ENCODE measurements at places on chromosomes 3 and 15.

DNA sequence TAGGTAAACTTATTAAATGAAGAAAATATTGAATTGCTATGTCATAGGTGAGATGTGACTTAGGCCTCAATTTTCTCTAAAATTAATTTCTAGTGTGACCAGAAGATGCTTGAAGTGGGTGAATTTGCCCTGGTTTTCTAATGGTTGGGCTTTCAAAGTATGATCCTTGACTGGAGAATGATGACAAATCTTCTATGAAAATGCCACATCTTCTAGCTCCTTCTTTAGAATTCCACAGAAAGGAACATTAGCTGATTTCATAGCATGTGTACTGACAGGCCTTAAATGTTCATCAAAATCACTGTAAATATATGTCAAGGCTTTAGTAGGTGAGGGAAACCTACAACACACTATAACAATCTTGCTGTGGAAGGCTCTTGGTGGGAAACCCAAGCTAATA, 8.9 kb downstream of the ABI3BP start:
- DNase-seq, result no peak

- DNase-seq, result no peak
Observed at GRCh38 chr15:35007397-35007796, 19.3 kb upstream of the ZNF770 start.

DNA sequence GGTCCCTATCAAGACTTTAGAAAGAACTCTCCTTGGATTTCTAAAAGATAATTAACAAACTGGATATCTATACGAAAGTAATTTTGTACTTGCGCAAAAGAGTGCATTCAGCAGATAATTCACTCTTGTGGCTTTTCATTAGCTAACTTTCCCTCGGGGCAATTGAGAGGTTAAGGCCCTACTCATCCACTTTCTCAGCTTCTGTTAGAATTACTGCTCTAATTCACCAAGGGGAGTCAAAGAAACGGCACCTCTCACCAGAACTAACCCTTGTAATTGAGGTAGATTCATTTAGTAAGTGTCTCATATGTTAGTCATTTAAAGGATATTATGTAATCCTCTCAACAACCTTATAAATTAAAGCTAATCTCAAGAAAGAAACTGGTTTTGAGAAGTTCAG, 22.5 kb upstream of the MB21D2 start:
- DNase-seq, result no peak

DNA sequence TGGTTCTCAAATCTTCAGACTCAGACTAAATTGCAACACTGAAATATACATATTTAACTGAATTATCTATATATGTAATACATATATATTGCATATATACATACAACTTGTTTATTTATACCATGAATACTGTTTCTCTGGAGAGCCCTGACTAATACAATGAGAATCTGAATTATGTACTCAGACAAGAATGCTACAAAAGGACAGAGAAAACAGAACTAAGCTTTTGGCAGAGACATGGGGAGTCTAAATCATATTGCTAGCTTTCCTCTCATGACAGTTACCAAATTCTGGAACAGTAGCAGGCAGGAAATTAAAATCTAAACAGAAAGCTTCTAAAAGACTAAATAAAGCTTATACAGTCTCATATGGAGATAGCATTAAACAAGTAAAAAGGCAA, 142.4 kb upstream of the KCNMB2 start:
- DNase-seq, result no peak

GRCh38 chr3:46852334-46852720, 10.9 kb downstream of the MYL3 start:
- DNase-seq, result no peak

DNA sequence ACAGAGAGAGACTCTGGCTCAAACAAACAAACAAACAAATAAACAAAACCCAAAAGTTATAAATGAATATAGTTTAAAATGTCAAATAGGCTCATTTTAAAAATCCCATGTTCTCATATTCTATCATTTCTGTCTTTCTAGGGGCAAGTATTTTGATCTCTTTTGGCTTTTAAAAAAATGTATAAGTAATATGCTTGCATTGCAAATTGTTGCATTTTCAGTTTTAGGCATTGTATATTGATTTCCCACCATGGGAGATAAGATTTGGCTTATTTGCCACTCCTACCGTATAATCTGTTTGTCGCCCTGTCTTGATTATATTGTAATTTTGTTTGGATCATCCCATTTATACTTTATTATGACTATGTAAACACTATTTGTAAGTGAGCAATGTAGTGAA, 70.6 kb downstream of the PIAS1 start:
- DNase-seq, result no peak

Measured in COR-L47 (cell line).